ENCODE measurements at places on chromosomes 2 and 18.

GRCh38 chr2:207540431-207540830, 10.7 kb downstream of the CREB1 start:
- no peak for DNase-seq

GRCh38 chr2:165827016-165827920, 33.2 kb upstream of the GALNT3 start:
- no peak for DNase-seq

GRCh38 chr2:80086831-80087230, 217.7 kb downstream of the LRRTM1 start:
- no peak for DNase-seq

GRCh38 chr18:13558124-13558523, 168.2 kb downstream of the FAM210A start:
- DNase-seq, result no peak

- no peak for DNase-seq
These were observed 14.2 kb downstream of the ECEL1 start for GRCh38 chr2:232473467-232473890.

GRCh38 chr2:98505311-98505808, 60.7 kb downstream of the INPP4A start:
- no peak for DNase-seq

GRCh38 chr2:75525434-75526310, 35.1 kb downstream of the EVA1A start:
- DNase-seq, result no peak

DNA sequence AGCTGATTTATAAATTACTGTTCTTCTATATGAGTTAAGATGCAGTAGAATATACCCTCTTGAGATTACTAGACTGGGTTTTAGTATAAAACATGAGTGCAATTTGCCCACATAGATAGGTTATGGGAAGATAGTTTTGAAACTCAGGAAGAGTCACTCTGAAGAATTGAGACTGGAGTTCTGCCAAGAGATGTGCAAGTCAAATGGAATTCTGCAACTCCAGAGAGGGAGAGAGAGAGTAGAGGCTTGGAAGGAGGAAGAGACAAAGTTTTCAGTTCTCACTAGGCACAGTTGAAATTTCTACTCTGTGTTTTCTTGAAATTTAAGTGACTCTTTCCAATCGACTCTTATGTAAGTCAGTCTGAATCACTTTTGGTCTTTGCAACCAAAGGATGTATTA, 878.8 kb downstream of the TSN start:
- DNase-seq, result no peak

- no peak for DNase-seq
These were observed 304.0 kb downstream of the LPIN1 start for GRCh38 chr2:12050396-12050795.

DNA sequence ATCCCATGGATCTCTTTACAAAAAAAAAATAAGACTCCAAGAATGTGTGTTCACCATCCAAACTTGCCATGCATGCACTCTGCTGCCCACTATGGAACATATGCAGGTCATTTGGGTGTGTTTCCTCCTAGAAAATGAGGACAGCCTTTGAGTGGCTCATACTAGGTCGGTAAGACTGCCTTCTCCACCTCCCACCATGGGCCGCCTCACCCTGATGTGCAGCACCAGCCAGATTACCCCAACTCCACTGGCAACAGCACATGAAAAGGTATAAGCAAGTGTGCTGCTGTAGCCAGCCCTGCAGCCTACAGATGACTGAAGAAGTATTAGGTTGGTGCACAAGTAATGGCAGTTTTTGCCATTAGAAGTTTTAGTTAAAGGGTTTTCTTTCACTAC, 214.2 kb downstream of the ATAD2B start:
- DNase-seq, result no peak

DNA sequence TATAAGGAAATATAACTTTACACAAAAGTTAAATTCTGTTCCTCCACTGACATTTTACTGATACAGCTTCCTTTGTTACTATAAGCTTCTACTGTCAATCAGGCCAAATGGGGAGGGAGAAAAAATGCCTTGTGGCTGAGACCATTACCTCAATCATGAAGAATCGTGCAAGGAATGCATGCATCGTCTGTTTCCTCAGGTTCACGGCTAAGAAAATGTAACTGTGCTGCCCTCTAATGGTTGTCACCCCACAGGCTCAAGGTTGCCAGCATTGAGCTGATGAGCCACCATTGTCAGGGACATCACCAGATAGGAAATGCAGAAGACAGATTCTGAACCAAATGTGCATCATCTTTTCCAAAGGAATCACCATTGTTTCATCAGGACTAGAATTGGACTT, 426.9 kb downstream of the CDH2 start:
- no peak for DNase-seq

- no peak for DNase-seq
These were observed 1124.9 kb upstream of the ZEB2 start for GRCh38 chr2:145644820-145645302.

DNA sequence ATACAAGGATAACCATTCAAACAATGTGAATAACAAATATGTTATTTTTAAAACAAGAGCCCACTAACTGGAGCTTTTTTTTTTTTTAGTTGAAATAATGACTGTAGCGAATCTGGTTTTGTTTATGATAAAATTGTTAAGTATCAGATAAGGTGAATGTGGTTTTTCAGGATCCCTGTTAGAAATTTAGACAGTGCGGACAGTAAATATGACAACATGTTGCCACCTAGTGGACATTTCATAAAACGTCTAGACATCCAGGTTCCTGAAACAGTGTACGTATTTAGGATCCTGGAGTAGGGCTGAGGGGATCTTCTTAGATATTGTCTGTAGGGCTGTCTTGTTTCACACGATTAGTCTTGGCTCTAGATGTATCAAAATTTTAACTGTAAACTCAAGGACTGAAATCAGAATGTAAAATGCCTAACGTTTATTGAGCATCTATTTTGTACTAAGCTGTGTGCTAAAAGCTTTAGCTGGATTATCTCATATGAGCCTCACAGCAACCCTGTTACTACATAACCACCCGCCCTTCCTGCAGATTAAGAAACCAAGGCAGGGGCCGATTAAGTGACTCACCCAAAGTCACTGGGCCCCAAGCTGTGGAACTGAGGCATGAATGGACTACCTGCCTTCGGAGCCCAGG, 23.9 kb upstream of the CCDC68 start:
- no peak for DNase-seq

DNA sequence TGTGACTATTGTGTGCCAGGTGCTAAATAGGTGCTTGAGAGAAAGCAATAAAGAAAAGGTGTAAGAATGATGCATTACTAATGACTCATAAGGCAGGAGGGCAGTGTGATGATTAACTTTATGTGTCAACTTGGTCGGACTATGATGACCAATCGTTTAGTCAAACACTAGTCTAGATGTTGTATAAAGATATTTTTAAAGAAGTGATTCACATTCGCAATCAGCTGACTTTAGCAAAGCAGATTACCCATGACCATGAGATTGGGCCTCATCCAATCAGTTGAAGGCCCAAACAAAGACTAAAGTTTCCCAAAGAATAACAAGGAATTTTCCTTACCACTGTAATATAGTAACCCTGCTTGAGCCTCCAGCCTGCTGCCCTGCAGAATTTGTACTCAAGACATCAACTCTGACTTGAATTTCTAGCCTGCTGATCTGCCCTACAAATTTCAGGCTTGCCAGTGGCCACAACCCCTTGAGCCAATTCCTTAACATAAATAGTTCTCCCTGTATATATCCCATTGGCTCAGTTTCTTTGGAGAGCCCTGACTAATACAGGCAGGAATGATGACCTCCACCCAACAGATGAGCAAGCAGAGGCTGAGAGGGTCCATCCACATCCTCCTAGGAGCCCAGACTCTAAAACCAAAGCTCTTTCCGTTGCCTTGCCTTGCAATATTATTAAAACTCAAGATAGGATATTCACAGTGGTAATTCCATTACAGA, 132.6 kb downstream of the ACTR3 start:
- DNase-seq, result no peak

- no peak for DNase-seq
These were observed 1438.1 kb downstream of the DPP10 start for GRCh38 chr2:115880558-115880957.

GRCh38 chr18:8298186-8298585, 311.1 kb upstream of the RAB12 start:
- no peak for DNase-seq

DNA sequence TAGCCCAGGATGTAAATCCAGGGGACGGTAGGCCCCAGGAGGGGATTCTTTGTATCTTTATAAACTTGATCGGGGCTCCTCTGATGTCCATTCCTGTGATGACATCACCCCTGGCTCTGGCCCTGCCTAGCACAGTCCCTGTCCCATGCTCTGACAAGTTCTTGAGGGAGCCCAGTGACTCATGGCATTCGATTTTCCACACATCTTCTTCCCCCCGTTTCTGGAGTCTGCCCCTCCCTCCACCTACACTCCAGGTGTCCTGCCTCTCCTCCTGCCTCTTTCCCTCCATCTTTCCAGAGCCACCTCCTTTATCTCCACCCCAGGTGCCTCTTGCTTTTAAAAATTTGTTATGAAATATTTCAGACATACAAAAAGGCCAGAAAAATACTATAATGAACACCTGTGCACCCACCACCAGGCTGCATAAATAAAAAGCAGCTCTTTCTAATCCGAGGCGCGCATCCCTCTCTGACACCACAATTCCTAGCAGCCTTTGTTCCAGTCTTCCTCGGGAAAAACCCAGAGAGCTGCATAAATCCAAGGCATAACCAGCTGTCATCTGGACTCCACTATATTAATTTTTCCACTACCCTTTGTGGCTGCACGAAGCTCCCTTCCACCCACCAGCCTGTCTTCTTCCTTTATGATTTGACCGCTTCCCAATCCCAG, 207.7 kb downstream of the ZBTB7C start:
- no peak for DNase-seq

DNA sequence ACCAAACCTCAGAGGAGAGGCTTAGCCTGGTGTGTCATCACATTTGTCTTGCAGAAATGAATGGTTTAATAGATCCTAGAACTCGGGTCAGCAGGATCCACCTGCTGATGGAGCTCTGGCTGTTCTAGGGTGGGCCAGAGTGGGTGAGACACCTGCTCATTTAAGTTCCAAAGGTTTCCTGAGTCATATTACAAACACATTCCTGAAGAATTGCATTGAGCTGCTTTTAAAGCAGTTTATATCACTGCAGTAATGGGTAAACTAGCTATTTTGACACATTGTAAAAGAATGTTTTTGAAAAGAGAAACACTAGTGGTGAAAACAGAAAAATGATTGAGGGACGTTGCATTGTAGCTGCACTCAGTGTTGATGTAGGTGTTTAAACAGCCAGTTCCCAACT, 175.3 kb upstream of the TCF4 start:
- DNase-seq, result no peak

- DNase-seq, result peak; percentile 20
These were observed 11.2 kb downstream of the ZNF142 start for GRCh38 chr2:218648088-218648786.

- DNase-seq, result no peak
These were observed 547.7 kb upstream of the ZEB2 start for GRCh38 chr2:145067549-145068030.

GRCh38 chr18:56568986-56569385, 69.4 kb downstream of the TXNL1 start:
- no peak for DNase-seq

- DNase-seq, result no peak
These were observed 24.4 kb upstream of the TEX44 start for GRCh38 chr2:231568098-231568784.

GRCh38 chr2:226701052-226701451, 98.6 kb downstream of the IRS1 start:
- no peak for DNase-seq

DNA sequence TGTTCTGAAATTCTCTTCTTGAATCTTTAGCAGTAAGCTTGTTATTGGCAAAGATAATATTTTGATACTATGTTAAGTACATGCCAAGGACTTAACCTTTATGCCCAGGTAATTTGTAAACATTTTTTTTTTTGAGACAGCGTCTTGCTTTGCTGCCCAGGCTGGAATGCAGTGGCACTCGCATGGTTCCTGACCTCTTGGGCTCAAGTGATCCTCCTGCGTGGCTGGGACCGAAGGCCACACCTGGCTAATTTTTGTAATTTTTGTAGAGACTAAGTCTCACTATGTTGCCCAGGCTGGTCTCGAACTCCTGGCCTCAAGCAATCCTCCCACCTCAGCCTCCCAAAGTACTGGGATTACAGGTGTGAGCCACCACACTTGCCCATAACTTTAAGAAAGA, 35.7 kb upstream of the ZCCHC2 start:
- DNase-seq, result no peak

DNA sequence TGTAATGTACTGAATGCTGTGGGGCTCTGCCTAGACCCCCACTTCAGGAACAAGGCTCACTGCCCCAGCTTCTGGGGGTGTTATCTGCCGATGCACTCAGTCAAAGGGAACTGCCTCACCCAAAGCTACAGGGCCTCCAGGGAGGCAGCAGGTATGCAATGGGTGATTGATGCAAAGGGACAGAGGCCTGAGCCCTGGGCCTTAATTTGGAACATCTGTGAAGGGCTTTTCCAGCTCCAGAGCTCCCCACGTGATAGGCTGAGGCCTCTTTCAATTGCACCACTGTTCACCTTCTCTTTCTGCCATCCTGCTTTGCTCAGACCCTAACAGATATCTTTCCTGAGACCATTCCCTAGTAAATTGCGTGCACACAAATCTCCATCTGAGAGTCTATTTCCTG, 131.0 kb downstream of the ATL2 start:
- DNase-seq, result no peak

GRCh38 chr2:232927793-232928550, 57.9 kb downstream of the SNORC start:
- no peak for DNase-seq

- DNase-seq, result no peak
These were observed 3.4 kb downstream of the ZEB2 start for GRCh38 chr2:144516411-144516980.

- DNase-seq, result no peak
These were observed 96.4 kb downstream of the LAMA1 start for GRCh38 chr18:7020995-7021777.

DNA sequence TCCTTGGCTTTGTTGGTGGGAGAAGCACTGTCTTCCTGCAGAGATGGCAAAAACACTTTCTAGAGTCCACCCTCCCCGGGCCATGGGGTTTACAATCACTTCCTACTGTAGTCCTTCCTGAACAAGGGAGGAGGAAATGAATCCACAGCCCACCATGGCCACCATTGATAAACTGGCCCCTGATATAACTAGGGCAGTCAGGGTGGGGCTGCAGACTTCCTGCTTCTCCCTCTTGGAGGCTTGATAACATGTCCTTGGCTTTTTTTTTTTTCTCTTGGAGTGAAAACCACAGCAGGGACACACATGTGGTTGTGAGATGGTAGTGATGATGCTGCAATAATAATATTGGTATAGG, 437.8 kb downstream of the ZNF521 start:
- DNase-seq, result no peak

GRCh38 chr2:109402180-109402579, 211.6 kb downstream of the SEPTIN10 start:
- no peak for DNase-seq

Data from T follicular helper cell (primary cell).